Tracheal epithelial cell (primary cell): ENCODE measurements at places on chromosomes 6 and 20. TPM values are rescaled to one million over a fixed set of nuclear protein-coding genes. Genes with fewer than 3 reads are reported as not detected.

The LIN28B gene
- total RNA-seq: not detected in 2 replicates

The DEFB129 gene
- not detected in 2 replicates for total RNA-seq

The PMEPA1 gene
- 86.0 and 89.7 TPM in 2 replicates for total RNA-seq

The SALL4 gene
- 0.24 and 0.64 TPM in 2 replicates for total RNA-seq
